ENCODE measurements at places on chromosomes 5 and 9.

DNA sequence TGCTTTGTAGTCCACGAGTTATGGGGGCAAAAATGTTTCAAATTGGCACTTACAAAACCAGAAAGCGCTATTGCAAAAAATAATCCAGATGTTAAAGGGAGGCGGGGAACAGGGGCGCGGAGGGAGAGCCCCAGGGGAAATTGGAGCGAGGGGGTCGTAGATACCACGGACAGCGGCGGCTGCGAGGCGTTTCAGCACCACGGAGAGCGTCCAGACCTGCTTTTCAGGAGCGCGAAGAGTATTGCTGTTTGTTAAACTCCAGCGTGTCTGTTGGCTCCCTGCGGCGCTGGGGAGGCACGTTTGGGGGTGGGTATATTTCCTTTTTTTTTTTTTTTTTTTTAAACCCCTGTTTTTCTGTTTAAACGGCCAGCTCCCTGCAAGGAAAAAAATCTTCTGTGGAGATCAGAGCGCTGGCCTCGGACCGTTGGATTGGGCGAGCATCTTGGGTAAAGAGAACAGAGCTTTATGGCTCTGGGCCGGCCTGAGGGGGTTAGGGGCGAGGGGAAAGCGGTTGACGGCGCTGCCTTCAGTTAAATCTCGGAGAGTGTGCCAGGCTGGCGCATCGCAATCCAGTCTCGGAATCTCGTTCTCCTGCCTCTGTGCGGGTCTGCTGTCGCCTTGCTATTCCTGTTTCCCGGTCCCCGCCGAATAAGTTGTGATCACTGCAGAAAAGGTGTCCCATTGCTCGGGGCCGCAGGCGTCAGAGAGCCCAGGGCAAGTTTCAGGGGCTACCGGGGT, at the start of gene GLRA1:
Gene GLRA1 (minus strand): TSS at position 288 of the 738 bp plus-strand sequence. CDS start 302 bp downstream, outside the sequence.
- DNase-seq, result peak; percentile 61

- no peak for DNase-seq
Measured at GRCh38 chr5:142143878-142144277, 35.3 kb downstream of the NDFIP1 start.

DNA sequence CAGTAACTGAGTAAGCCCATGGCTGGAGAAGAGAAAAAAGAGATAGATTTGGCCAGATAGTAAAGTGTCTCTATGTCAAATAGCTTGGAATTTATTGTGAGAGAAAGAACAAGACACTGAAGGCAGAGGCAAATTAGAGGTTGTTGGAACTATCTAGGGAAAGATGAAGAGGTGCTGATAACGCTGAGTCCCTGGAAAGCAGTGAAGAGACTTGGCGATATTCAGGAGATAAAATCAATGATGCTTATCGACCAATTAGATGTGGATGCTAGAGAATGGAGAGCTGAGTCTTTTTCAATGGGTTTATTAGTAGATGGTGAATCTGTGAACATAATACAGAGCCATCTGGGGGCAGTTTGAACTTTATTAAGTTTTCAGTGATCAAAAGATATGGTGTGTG, 48.6 kb upstream of the GABRA1 start:
- DNase-seq, result no peak

DNA sequence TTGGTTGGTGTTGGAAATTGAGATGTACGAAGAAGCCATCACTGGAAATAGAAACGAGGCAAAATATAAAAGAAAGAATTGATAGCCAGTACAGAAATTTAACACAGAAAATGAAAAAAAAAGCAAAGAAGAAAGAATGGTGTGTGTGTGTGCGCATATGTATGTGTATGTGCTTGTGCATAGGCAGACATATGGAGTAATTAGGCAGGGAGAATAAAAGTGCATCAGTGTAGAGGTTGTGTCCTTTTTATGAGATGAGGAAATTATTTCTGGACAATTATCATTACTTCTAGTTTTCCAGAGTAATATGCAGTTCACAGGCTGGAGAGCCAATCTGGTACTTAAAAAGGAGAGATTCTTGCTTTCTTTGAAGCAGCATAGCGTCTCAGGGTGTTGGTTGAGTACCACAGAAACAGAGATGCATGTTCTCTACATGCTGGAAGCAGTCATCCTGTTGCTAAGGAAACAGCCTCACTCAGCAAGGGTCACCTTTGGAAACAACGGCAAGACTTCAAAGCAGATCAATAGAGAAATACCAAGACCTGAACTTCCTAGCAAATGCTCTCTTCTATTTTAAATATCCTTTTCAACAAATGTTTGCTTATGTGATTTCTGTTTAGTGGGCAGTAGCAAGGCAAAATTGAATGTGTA, 172.7 kb downstream of the TAF11L14 start:
- no peak for DNase-seq

DNA sequence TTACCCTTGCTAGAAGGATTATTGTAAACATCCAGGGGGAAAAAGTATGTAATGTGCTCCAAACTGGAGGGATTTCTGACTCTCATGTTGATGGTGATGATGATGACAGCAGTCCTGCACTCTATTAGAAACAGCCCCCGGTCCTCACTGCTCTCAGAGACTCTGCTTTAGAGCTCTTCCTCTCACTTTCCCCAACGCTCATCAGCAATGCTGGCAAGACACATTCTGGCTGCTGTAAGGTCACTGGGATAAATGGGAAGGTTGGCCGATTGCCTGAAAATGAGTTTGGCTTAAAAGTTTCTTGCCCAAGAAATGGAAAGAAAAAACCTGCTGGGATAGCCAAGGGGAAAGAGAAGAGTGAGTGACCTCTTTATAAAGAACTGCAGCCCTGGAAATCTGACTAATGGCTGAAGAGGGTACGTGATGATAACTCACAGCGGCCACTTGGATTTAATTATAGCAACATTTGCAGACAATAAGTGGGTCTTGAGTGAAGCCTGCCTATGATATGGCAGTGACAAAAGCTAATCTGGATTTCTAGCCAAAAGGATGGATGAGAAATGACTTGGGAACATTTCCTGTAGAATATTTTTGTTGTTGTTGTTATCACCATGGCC, 235.8 kb downstream of the TMEM38B start:
- no peak for DNase-seq

GRCh38 chr9:312596-313320, 98.1 kb downstream of the DOCK8 start:
- no peak for DNase-seq

DNA sequence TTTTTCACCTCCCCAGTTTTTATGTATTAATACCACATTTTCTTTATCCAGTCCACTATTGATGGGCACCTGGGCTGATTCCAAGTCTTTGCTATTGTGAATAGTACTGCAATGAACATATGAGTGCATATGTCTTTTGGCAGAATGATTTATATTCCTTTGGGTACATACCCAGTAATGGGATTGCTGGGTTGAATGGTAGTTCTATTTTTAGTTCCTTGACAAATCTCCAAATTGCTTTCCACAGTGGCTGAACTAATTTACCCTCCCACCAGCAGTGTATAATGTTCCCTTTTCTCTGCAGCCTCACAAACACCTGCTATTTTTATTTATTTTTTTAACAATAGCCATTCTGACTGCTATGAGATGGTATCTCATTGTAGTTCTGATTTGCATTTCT, 340.2 kb downstream of the ADAMTS6 start:
- no peak for DNase-seq

GRCh38 chr5:143933451-143933850, 121.5 kb downstream of the HMHB1 start:
- no peak for DNase-seq

DNA sequence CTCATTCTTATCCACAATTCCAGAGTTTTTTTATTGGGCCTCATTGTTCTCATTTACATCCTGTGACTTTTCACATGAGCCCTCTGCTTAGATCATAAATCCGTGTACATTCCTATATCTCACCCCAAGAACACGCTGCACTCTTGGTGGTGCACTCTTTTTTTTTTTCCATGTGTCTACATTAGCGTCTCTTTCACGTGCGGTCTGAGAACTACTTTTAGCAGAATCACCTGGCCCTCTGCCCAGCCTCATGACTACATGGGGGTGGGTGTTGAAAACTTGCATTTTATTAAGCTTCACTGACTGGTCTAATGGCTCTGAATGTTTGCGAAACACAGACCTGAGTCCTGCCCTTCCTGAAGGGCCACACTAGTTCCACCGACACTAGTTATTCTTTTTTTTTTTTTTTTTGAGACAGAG, 18.6 kb downstream of the C9orf57 start:
- no peak for DNase-seq

DNA sequence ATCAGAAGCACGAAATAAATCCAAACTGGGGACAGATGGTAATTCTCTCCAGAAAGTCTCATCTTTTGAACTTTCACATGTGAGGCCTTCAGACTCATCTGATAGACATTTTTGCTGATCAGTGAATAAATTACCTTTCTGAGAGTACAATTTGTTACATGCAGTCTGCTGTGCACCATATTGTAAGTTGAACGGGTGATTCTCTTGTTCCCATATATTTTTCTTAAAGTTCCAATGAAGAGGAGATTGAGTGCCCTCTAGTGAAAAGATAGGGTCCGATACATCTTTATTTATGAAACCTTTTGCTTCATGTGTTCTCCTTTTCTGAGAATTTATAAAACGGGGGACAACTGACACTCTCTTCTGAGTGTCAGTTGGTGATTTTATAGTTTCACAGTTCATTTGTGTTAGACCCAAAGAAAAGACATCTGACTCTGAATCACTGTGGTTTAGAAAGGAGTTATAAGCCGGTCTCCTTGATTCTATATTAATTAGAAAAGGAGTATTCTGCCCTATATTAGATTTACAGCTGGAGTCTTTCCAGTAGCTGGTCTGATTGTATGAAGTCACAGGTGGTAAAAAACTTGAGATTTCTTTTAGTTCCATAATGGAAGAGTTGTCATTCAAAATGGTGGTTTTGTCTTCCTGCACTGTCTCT, 30.4 kb downstream of the GNG10 start:
- DNase-seq, result no peak

DNA sequence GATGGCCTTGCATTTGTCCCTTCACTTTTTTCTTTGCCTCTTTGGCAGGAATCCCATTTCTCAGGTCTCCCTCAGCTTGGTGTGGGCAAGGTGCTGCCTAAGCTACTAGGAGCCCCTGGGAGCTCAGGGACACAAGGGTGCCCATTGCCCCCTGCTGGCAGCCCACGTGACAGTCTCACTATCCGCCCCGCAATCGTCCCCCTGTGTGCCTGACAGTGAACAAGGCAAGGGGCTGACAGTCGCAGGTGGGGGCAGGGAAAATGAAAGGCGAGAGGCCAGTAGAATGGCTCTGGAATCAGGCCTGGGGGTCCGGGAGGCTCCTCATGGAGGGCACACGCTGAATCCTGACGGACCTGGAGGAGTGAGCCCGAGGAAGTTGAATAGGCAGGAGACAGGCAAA, 2.0 kb upstream of the PCDH12 start:
- no peak for DNase-seq

DNA sequence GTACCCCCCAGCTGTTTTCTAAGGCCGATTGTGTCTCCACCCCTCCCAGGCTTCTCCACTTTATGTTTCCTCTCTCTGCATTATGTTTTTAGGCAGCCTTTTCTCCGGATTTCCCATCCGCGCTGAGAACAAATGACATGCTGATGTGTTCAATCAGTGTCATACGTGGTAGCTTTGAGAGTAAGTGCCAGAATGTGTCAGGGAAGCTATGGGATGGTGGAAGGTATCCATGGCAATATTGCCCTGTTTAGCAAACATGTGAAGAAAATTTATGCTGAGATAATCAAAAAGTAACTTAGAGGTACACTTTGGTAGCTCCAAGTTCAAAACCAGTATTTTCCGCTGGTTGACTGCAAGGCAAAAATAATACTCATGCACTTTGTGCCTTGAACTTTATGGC, 36.6 kb upstream of the LECT2 start:
- no peak for DNase-seq

- DNase-seq, result no peak
Measured at GRCh38 chr5:83404182-83404716, 67.3 kb upstream of the VCAN start.

- no peak for DNase-seq
Measured at GRCh38 chr9:94861589-94862272, 135.2 kb downstream of the AOPEP start.

DNA sequence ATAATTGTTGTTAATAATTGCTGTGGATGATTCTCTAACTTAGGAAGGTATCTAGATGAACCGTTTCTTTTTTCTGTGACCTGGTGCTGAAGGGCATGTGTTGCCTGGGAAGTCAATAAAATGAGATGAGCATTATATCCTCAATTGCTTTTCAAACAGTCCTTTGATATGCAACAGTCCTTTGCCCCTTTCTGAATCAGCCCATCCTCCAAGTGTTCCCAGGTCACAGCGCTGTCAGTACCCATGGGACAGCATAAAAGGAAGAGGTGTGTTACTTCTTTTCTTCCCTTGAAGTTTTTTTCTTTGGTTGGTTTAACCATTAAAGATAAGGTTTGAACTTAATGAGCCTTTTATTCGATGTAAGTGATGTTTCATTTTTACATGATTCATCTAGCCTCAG, 651.8 kb downstream of the SEMA5A start:
- DNase-seq, result no peak

DNA sequence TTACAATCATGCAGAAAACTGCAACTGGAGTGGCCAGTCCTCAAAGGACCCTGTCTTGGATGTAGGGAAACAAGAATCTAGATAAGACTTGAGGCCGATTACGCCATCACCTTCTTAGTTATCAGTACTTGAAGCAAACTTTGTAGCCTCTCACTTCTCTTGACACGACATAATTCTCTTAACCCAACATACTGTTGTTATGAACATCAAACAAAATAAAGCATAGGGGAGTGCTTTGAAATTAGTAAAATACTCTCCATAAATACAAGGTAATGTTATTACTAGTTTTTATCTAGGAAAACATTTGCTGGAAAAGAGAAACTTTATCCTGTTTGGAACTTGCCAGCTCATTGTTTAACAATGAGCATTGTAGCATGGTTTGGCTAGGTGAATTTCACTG, 574.9 kb upstream of the DMAC1 start:
- DNase-seq, result no peak

- no peak for DNase-seq
Measured at GRCh38 chr9:17734674-17735073, 155.8 kb downstream of the SH3GL2 start.

GRCh38 chr5:112697322-112697721, 40.4 kb upstream of the APC start:
- no peak for DNase-seq

GRCh38 chr5:40165789-40166728, 513.7 kb upstream of the PTGER4 start:
- no peak for DNase-seq

DNA sequence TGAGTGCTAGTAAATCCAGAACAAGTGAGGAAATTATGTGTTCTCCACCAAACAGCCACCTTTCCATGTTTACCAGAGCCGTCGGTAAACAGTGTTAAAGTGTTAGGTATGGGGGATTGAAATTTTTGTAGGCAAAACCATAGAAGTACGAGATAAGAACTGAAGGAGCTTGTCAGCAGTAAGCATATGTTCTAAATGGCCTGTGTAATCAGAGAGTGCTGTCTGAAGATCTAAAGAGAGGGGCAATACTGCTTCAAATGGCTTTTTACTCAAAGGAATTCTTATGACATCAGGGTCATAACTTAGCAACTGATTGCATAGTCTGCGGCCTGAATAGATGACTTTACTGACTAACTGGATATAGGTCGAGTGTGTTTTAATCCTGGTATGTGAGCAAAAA, 13.4 kb upstream of the TEX10 start:
- no peak for DNase-seq

- DNase-seq, result no peak
Measured at GRCh38 chr5:139494832-139495231, 12.3 kb upstream of the STING1 start.

GRCh38 chr5:132813599-132814502, 749 bp downstream of the SOWAHA start:
- DNase-seq, result no peak

- DNase-seq, result no peak
Measured at GRCh38 chr5:2203774-2204173, 321.0 kb upstream of the IRX4 start.

GRCh38 chr5:83474991-83475390, 3.4 kb downstream of the VCAN start:
- DNase-seq, result no peak

All from T-helper 9 cell (primary cell).